ENCODE measurements at places on chromosomes 7 and 10. TPM values are rescaled to one million over a fixed set of nuclear protein-coding genes. Genes with fewer than 3 reads are reported as not detected.

C10orf53 gene
- not detected for total RNA-seq

PNLIPRP2 gene
- not detected for total RNA-seq

PEX1 gene
- 44.8 TPM for total RNA-seq

WIPF3 gene
- total RNA-seq = 5.9 TPM

LBX1 gene
- not detected for total RNA-seq

AEBP1 gene
- total RNA-seq = 42.0 TPM

MAP3K8 gene
- 6.1 TPM for total RNA-seq

WNT8B gene
- total RNA-seq = 1.9 TPM

ZNF655 gene
- total RNA-seq = 55.8 TPM

DNAJC12 gene
- total RNA-seq = 1.1 TPM

HEPACAM2 gene
- not detected for total RNA-seq

MYO1G gene
- total RNA-seq = 0.10 TPM

KIF5B gene
- 81.8 TPM for total RNA-seq

TLX1 gene
- total RNA-seq = not detected

DIP2C gene
- total RNA-seq = 7.5 TPM

CADPS2 gene
- 36.9 TPM for total RNA-seq

STYXL1 gene
- total RNA-seq = 28.0 TPM

AVL9 gene
- total RNA-seq = 33.8 TPM

All from GM23338 (cell line).